ENCODE measurements at places on chromosomes 11 and 22.

GRCh38 chr11:59429924-59430516 lies 3.8 kb upstream of the OR5A2 start:
- DNase-seq = peak; percentile 42

- DNase-seq = no peak
These were observed 128.6 kb downstream of the SLC17A6 start for GRCh38 chr11:22466809-22467208.

DNA sequence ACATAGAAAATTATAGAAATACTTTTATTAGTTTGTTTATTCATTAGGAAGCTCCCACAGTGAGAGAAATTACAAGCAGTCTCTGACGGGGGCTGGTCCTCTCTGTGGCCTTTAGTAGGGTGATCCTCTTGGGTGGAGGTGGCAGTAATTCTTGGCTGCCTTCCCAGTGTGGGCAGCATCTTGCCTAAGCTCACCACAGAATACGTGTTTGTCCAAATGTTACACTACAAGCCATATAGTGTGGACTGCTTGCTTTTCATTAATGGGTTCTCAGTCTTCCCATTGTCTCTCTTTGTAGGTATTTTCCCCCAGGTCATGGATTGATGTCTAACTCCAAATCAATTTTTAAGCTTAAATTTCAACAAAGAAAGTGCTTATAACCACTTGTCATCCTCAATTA lies 43.3 kb downstream of the ENDOD1 start:
- DNase-seq = no peak

- DNase-seq = no peak
These were observed 108.2 kb downstream of the BCR start for GRCh38 chr22:23288301-23289129.

GRCh38 chr11:18844753-18845367 lies 53.3 kb upstream of the PTPN5 start:
- no peak for DNase-seq

DNA sequence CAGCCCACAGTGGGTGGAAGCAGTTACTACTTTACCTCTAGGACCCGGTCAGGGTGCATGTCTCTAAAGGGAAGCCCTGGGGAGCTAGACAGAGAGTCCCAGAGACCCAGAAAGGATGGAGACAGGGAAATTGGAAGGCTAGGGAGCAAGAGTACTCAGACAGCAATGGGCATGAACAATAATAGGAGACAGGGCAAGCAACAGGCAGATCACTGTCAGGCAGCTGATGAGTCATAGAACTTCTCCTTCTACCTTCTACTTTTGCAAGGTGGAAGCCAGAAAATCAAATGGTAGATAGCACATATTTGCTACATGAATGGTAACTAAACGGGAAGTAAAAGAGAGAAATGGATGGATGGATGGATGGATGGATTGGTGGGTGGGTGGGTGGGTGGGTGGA lies 19.6 kb downstream of the CD5 start:
- no peak for DNase-seq

DNA sequence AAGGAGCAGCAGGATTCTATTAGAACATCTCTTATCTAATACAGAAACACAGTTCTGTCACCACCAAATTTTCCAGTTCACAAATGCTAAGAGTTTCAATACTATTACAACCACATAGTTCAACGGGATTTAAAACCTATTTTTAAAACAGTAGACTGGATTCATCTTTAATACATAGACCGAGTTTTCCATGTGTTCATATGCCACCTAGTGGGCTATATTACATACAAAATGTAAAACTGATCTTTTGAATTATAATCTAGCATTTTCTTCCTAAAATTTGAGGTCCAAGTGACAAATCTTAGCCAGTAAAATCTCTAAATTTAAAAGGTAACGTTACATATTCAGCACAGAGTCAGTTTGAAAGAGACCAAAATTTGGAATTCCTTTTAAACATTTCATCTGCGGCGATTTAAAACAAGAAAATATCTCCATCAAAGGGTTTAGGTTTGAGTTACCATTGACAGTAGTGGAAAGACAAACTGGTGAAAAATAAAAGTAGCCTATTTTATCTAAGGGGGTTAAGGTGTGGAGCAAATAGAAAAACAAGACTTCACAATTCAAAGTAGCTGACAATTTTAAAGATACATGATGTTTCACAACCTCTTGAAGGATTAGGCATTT lies 269.3 kb upstream of the MPPED2 start:
- DNase-seq = no peak

GRCh38 chr11:6468712-6469495 lies 4.8 kb downstream of the TRIM3 start:
- peak; percentile 70 for DNase-seq

GRCh38 chr22:31124811-31125465 lies 2.2 kb downstream of the INPP5J start:
- DNase-seq = no peak

Data from pancreas (tissue), 10 donors.